Pancreas (tissue), 10 donors: ENCODE measurements at places on chromosomes 6 and 20. TPM values are rescaled to one million over a fixed set of nuclear protein-coding genes. Genes with fewer than 3 reads are reported as not detected.

Gene GPR6
- total RNA-seq, result not detected

DNA sequence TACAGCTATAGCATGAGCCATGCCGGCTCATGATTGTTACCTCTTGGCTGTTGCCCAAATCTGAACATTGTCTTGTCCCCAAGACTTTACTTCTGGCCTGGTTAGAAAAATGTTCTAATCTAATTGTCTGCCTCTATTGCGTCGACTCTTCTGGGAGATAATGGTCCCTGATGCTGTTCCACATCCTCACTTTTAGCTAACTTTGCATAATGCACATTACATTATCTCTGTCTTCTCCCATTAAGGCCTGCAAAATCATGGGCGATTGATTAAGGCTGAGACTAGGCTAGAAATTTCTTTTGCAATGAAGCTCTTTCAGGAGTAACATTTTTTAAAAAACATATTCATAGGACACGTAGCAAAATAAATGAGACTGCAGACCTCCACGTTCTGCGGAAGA is 961.0 kb downstream of the KIF16B start:
- DNase-seq, result no peak

DNA sequence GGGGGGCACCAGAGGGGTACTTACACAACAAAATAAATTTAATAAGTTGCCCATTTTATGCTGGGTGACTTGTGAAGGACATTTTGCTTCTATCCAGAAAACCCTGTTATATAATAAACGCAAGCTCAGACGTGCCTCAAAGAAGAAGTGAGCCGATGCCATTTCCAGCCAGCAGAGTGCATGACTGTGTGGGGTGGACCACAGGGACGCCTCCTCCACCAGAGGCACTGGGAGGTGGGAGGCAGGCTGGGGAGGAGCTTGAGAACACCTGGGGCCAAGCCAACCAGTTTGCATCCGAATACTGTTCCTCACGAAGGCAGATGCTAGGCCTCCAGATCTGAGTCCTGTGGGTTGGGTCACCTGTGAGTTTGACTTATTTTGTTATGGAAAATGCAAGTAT is 363.8 kb downstream of the RNGTT start:
- DNase-seq, result no peak

- DNase-seq, result no peak
These were observed 6.6 kb upstream of the C20orf202 start for GRCh38 chr20:1196634-1197033.

GRCh38 chr20:25439328-25439727 is 31.9 kb downstream of the GINS1 start:
- no peak for DNase-seq

DNA sequence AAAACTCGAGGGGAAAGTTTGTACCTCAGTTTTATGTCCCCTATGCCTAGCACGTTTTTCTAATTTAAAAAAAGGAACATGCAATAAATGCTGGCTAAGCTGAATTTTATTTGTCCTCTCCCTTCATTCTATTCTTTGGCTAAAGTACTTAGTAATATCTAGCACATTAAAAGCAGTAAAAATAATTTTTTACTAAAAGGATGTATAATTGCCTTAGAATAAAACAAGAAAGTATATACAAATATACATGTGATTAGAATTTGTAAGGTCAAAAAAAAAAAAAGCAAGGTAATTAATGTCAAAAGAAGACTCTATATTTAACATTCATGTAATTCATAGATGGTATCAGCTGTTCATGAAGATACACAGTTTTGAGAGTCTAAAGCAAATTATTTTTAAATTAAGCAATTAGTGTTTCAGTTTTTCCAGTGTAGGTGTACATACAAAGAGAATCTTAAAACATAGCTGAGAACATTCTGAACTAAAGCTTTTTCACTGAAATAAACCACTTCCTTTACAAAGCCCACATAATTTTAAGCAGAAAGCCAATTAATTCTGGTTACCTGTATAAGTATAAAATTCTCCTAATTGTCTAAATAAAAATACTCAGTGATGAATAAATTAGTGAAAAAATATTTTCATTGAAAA is 32.4 kb downstream of the HBS1L start:
- DNase-seq, result no peak

DNA sequence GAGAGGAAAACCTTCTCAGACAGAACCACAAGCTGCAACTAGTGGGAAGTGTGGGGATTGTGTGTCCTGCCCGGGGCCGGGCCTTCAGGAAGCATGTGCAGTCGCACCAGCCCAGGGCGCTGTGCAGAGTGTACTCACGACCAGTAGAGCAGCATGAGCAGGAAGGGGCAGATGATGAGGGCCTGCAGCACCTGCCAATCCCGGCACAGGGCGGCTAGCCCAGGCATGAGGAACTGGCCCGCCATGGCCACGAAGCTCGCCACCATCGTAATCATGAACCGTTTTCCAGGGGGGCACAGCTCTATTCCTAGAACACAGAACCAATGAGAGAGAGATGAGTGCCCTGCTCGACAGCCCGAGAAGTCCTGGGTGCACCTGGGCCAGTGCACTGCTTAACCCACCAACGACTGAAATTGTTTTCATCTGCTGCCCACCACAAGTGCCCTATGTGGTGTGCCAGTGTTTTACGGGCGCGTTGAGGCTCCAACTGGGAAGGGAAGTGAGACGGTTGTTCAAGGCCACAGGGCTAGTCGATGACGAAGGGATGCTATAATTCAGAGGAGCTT is 65.0 kb downstream of the PSMG4 start:
- no peak for DNase-seq

GRCh38 chr6:89977808-89978748 is 83.8 kb downstream of the GJA10 start:
- DNase-seq, result no peak
